ENCODE measurements at places on chromosomes 4 and X.

DNA sequence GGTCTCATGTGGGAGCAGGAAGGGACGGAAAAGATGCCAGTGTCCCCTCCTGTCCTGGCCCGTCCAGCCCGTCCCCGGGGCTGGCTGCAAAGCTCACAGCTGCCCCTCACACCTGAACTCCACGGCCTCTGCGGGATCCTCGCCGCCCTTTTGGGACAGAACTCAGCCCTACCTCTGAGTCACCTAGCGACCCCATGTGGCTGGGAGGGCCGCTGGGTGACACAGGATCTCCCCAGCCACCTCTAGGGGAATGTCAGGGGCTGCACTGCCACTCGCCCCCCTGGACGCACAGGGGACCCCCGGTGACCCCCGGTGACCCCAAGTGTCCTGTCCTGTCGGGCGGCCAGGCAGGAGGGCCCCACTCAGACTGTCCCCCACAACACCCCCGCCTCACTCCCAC, 748 bp downstream of the FAM9B start:
- DNase-seq: no peak

GRCh38 chr4:140198942-140199341, 45.0 kb upstream of the MAML3 start:
- DNase-seq: no peak

DNA sequence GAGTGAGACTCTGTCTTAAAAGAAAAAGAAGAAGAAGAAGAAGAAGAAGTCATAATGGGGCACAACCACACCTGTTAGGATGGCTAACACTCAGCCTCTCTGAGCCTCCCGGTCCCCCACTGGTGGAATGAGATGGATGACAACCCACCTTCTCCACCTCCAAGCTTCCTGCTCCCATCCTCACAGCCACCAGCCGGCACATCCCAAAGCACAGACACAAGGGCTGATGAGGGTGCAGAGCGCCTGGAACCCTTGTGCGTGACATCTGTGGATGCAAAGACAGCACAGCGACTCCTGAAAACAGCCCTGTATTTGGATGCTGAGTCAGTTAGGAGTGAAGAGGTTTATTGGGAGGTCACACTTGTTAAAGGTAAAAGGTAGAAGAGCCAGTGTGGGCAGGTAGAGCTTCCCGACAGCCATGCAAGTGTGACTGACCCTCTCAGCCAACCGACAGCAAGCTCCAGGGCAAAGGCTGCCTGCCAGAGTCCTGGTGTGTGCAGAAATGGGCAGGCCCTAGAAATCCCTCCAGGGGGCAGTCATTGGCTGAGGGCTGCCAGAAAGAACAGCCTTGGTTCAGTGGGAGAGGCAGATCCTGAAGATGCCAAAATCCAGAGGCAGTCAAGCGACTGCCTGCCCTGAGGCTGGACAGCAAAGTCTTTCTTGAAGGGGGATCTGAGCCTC, 26.6 kb upstream of the MAN2B2 start:
- DNase-seq: no peak

DNA sequence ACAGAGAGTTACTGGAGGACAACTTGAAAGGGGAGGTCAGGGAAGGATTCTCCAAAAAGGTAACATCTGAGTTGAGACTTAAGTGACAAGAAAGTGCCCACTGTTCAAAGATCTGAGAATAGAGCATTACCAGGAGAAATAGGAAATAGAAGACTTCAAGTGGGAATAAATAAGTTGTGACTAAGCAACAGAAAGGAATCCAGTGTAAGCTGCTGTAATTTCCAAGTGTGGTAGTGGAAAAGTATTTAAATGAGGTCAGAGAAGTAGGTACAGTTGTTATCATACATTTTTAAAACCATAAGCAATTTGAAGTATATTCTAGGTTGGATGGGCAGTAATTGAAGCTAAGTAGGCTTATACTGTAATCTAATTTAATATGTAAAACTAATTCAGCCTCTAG, 211.9 kb downstream of the FBXO8 start:
- DNase-seq: no peak

DNA sequence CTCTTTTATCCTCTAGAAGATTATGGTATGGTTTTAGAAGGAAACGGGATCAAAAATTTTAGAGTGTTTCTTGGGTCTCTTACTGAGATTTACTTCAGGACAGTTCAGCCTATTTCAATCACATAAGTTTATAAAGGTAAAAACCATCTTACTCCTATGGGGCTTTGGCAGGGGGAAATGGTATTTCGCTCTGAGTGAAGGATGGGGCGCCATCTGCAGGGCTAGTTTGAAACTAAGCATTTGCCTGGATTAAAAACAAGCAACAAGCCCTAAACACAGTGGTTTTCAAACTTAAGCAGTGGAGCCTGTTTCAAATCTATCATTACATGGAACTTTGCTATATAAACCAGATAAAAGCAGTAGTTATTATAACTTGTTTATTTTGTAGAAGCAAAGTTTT, 361.5 kb upstream of the FMR1 start:
- no peak for DNase-seq
